Activated CD8-positive, alpha-beta memory T cell treated with anti-CD3 and anti-CD28 coated beads for 1 hour (primary cell): ENCODE measurements at places on chromosomes 16 and 17.

GRCh38 chr17:15453246-15453645, 14.2 kb downstream of the CDRT4 start:
- no peak for DNase-seq

- no peak for DNase-seq
Measured at GRCh38 chr16:2092866-2093265, 42.8 kb downstream of the PKD1 start.

DNA sequence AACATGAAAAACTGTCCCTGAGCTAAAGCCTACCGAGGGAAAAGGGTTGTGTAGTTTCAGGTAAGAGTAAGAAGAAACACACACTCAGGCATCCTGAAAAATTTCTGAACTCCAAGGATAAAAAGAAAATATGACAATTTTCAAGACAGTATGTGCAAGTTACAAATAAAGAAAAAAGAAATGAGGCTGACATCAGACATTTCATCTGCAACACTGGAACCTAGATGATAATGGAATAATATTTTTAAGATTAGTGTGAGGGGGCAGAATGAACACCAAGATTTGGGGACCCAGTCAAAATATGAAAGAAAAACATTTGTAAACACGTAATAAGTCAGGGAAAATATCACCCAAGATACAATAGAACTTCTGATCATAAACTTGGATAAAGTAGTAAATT, 135.9 kb upstream of the PSMD7 start:
- no peak for DNase-seq

- DNase-seq: no peak
Measured at GRCh38 chr17:78391843-78392242, 13.4 kb downstream of the PGS1 start.

DNA sequence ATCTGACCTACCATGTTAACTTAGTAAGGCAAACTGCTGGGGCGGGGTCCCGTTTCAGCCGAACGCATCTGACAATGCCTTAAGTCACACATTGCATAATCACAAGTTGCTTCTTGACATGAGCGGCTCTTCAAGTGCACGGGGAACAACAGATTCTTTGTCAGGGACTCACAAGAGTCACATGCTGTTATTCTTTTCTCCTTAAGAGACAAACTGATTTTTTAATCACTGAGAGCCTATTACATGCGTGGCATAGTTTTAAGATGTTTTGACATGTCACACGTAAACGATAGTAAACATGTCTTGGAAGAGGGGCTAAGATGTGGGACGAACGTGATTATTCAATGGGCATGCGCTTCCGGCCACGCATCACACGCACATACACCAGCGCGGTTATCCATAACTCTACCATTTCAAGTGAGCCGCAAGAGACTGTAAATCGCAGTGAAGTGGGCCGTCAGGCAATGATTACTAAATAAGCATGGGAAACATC, 63.4 kb downstream of the ADCY9 start:
- DNase-seq: no peak

- no peak for DNase-seq
Measured at GRCh38 chr17:42750739-42751344, 6.0 kb upstream of the EZH1 start.

GRCh38 chr16:4833584-4833983, 13.5 kb downstream of the GLYR1 start:
- no peak for DNase-seq

DNA sequence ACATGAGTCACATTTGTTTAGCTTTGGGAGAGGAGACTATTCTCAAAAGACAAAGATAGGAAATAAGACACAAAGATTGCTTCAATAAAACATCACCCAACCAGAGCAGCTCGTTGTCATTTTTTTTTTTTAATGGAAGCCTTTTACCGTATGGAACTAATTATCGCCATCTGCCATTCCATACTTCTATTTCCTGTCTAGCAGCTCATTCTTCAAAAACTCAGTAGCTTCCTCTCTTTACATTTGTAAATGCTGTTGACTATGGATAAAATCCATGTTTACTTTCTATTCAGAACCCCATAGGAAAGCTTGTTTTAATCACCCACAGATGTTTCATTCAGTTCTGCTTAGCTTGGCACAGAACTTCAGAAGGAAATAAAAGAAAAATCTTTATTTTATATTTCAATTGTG, 110.0 kb upstream of the PSMD7 start:
- no peak for DNase-seq

DNA sequence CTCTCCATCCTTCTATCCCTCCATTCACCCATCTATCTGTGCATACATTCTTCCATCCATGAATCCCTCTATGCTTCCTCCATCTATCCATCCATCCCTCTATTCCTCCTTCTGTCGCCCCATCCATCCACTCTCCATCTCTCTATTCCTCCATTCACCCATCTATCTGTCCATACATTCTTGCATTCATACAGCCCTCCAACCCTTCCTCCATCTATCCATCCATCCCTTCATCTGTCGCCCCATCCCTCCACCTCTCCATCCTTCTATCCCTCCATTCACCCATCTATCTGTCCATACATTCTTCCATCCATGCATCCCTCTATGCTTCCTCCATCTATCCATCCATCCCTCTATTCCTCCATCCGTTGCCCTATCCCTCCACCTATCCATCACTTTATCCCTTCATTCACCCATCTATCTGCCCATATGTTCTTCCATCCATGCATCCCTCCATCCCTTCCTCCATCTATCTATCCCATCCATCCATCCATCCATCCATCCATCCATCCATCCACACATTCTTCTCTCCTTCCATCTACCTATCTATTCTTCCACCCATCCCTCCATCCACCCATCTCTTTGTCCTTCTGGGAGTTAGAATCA, 272.5 kb upstream of the TNRC6C start:
- DNase-seq: no peak

DNA sequence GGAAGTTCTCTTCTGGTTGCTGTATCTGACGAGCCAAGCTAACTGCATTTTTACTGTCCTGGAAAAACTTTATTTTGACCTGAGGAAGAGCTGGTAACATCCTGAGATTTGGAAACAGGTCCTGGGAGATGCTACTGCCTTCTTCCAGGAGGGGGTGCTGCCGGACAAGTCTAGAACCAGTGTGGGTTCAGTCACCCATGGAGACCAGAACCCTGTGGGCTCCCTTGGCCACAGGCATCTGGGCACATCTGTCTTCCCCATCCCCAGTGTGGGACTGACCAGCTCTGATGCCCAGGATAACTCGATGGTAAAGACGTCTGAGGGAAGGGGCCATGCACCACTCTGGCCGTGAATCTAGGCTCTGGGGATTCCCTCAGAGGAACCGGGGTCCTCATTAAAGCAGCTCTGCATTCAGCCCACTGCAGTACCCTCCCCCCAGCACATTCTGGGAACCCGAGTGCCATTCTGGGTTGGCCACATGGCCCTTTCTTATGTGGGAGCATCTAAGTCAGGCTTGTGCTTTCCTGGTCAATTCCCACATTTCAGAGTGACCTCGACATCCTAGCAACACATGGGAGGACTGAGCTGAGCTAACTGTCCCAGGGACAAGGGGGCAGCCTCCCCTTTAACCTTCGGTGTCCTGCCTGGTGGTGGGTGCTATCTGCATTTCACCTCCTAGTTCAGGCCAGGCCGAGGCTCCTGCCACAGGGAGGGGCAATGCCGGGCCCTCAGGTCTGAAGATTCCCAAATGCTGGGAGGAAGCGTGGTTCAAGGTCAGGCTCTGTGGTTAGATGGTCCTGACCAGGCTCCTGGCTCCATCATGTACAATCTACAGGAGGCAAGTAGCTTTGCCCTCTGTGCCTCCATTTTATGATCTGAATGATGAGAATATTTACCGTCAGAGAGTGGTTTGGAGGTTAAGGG, 6.4 kb downstream of the C16orf86 start:
- no peak for DNase-seq

GRCh38 chr17:13544765-13545164, 57.0 kb downstream of the HS3ST3A1 start:
- no peak for DNase-seq
